IMR-90 (cell line): ENCODE measurements at places on chromosomes 6 and 20. TPM values are rescaled to one million over a fixed set of nuclear protein-coding genes. Genes with fewer than 3 reads are reported as not detected.

The PRSS16 gene
- not detected in 2 replicates for total RNA-seq

The LRP11 gene
- 63.8 and 74.7 TPM in 2 replicates for total RNA-seq

The BNIP5 gene
- not detected in 2 replicates for total RNA-seq

The BHLHE23 gene
- total RNA-seq = not detected in 2 replicates

The C6orf141 gene
- not detected in 2 replicates for total RNA-seq

The WFDC12 gene
- not detected in 2 replicates for total RNA-seq

The SHLD1 gene
- total RNA-seq = 1.9 and 3.0 TPM in 2 replicates
